ENCODE measurements at places on chromosomes 7 and 10.

DNA sequence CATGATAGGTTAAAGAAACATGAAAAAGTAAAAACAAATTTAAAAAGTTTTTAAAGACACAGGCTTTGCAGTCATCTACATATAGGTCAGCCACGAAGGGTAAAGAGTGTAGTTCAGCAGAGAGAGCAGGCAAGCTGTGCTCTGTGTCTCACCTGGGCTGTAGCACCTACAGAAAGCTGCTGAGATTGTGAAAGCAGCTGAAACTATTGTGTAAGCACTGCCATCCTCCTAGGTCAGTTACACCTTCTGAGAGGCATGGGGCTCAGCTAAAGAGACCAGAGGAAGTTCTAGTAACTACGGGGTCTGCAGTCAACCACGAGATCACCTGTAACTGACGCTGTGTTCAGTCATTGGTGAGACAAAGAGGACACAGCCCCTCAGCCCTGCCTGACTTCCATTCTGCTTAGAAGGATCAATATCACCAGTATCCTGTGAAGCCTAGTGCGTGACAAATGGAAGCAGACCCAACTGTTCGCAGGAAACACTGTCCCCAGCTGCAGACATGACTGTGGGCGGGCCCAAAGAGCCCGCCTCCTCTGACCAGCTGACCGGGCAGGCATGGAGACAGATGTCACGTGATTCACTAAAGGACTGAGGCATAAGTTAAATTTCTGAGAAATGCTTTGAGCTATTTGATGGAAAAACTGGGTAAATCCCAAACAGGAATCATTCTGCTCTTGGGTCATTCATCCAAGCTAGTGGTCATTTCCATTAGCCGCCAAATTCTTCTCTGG lies 87.9 kb downstream of the EBF3 start:
- DNase-seq, result no peak

DNA sequence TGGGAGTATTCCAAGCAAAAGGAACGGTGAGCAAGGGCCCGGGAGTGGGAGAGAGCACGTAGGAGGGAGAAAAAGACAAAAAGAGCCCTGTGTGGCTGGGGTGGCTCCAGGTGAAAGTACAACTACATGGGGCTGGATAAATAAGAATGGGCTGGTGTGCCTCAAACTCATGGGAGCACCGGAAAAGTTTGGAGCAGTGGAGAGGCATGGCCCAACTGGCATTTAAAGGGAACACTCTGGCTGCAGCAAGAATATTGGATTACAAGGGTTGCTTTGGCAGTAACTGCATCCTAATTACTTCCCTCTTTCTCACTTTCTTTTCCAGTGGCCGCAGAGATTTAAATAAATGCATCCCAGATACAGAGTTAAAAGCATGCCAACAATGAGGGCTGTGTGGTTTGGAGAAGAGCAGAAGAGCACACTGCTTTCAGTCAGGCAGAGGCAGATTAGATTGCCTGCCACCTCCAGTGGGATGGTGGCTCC lies 39.1 kb upstream of the HERPUD2 start:
- DNase-seq, result no peak

DNA sequence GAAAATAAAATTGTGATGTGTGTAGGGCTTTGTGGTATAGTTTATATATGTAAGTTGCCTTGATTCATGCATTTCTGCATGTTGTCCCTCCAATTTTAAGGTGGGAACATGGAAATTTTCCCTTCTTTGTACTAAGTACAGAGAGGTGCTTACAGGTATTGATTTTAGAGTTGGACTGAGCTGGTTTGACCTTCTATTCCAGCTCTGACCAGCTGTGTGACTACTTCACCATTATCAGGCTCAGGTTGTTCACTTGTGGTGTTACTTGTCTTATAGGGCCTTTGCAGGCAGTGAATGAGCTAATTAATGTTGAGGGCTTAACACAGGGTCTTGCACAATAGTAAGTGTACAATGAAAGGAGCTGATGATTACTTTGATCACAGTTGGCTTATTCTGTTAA lies 16.3 kb downstream of the ZNF804B start:
- DNase-seq, result no peak

DNA sequence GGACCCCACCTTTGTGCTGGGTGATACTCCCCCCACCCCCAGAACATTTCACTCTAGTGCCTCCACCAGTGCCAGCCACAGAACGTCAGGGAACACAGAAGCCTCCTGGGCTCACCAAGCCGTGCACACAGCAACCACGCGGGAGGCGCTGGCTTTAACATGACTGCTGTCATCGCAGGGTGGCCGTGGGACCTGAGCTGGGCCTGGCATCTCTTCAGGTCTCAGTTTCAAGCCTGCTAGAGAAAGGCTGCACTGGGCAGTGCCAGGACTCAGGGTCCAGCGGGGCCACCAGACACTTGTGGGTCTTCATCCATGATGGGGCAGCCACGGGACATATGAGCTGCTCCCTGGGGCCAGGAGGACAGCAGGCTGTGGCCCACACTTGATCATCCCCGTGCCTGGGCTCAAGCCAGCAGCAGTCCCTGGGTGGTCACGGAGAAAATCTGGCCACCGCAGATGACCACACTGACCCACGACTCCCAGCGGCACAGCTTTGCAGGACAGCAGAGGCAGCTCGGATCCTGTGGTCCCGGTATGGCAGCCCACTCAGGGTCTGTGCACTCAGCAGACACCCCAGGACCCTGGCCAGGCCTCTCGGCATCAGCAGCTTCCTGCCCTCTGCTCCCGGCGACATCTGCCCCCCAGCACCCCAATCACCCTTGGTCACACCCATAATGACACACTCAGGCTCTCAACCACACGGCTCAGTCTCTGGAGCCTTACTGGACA lies 44.2 kb downstream of the CAMK2B start:
- no peak for DNase-seq

GRCh38 chr7:25090374-25090773 lies 34.7 kb downstream of the CYCS start:
- no peak for DNase-seq

All from C1 segment of cervical spinal cord (tissue), 14 donors.